Lower lobe of right lung (tissue), 2 donors: ENCODE measurements at places on chromosomes 5 and 9. TPM values are rescaled to one million over a fixed set of nuclear protein-coding genes. Genes with fewer than 3 reads are reported as not detected.

The FOXD1 gene
- total RNA-seq = 0.74 TPM

- no peak for DNase-seq
These were observed 449 bp upstream of the ADCY2 start for GRCh38 chr5:7395432-7395946.

DNA sequence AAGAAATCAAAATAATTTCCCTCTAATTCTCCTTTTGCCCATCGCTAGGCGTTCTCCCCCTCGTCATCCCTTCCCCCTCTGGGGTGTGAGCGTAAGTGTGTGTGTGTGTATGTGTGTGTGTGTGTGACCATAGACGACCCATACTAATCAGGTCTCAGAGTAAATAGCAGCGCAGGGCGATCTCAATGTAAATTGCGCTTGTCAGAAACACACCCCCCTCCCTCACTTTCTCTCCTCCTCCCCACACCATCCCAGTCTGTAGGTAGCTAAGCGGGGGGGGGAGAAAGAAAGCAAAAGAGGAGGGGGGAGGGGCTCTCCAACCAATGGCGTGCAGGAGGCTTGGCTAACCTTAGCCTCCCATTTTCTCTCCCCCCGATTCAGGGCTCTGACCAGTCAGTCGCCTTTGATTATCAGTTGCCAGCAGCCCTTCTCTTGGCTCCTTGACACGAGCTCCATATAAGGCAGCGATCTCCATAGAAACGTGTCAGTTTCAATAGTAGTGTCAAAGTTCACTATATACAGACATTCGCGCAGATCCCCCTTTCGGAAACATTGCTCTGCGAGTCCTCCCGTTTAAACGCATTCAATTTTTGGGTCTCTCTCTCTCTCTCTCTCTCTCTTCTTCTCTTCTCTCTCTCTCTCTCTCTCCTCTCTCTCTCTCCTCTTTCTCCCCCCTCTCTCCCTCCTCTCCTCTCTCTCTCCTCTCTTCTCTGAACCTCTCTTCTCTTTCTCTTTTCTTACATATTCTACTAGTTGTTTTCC, at the start of gene NR2F1:
NR2F1 (plus strand) TSS at position 546 of the 762 bp plus-strand sequence. CDS start 1,802 bp downstream, outside the sequence.
- DNase-seq = peak; percentile 52

The SLC36A2 gene
- not detected for total RNA-seq

DNA sequence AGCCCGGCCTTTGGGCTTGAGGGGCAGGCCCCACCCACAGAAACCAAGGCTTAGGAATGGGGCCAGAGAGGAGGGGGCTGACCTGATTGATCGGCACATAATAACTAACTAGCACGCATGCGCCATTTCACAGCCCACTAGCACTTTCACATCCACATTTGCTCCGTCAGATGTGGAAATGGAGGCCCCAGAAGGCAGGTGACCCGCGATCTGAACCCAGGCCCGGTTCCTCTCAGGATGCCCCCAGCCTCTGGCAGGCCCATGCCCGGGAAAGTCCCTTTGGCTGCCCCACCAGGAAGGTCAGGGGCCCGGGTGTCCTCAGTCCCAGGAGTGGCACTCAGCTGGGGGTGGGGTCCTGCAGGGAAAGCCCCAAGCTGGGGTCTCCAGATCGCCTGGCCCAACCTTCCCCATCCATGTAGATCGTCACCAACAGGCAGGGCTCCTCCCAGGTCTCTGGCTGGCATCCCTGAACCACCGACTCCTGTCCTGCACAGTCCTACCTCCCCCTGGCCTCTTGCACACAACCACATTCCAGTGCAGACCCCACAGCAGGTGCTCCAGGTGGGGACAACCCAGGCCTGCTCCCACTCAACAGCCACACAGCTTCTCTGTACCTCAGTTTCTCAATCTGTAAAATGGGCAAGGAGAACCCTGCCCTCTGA, 46.7 kb downstream of the VAV2 start:
- peak; percentile 46 for DNase-seq

The MAP3K1 gene
- total RNA-seq = 28.7 TPM

- no peak for DNase-seq
These were observed 243.3 kb upstream of the VLDLR start for GRCh38 chr9:2378266-2378665.

GRCh38 chr5:13934921-13935320, 9.6 kb downstream of the DNAH5 start:
- DNase-seq = no peak

DNA sequence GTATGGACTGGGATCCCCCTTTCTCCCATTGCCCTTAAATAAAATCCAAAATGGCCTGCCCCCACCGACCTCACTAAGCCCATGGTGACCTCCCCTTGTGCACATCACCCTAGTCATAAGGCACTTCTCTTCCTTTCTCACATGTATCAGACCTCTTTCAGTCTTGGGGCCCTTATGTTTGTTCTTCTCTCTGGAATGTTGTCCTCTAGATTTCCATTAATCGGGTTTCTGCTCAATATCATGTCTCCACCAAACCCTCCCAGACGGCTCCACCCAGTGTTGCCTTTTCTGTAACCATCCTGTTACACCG, 196.3 kb downstream of the ERCC6L2 start:
- no peak for DNase-seq

The CCL28 gene
- 7.7 TPM for total RNA-seq

DNA sequence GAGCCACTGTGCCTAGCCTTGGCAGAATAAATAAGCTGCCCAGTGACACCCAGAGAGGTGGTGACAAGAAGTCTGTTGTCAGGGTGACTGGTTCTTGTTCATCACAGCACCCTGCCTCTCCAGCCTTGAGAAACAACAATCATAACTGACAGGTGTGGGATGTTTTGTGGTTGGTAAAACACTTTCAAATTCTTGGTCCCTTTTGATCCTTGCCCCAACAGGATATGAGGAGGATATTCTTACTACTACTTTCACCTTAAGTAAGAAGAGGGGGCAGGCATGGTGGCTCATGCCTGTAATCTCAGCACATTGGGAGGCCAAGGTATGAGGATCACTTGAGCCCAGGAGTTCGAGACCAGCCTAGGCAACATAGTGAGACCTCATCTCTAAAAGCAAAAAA, 14.2 kb upstream of the FRRS1L start:
- no peak for DNase-seq

The TRIM32 gene
- 17.3 TPM for total RNA-seq
